ENCODE measurements at places on chromosomes 1 and 21.

GRCh38 chr1:8073112-8073855 is 47.2 kb upstream of the ERRFI1 start:
- DNase-seq = no peak

GRCh38 chr1:57158604-57158998 is 192.8 kb upstream of the C8B start:
- no peak for DNase-seq

GRCh38 chr1:156583821-156584622 is 4.5 kb downstream of the TTC24 start:
- DNase-seq = peak; percentile 54

DNA sequence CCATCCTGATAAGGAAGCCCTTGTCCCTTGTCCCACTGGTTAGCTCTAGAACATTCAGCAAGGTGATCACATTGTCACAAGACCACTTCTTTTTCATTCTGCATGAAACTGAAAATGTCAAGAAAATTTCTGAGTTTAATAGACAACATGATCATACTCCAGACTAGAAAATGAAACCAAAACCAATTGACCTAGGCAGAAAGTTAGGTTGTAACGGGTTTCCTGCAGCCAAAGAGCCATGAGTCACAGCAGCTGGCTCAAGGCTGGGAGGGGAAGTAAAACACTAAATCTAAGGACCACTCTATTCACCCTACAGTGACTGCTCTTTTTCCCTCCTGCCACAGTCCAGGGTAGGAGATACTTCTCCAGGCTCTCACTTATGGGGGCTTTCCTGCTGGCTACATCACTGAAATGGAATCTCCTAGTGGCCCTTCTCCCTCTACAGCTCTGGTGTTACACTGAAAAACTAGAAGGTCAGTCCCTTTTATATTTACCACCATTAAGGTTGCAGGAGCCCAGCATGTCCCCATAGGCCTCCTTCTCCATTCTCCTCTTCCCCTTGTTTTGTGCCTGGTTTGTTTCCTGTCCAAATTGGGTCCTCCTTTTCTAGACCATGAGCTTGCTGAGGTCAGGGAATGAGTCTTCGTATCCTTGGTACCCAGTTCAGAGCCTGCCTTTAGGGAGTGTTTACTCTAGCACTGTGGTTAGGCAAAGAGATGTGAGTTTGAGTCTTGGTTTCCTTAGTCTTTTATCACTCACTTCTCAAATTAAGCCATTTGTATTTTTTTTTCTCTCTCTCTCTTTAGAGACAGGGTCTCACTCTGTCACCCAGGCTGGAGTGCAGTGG is 236.5 kb upstream of the JUN start:
- DNase-seq = no peak

DNA sequence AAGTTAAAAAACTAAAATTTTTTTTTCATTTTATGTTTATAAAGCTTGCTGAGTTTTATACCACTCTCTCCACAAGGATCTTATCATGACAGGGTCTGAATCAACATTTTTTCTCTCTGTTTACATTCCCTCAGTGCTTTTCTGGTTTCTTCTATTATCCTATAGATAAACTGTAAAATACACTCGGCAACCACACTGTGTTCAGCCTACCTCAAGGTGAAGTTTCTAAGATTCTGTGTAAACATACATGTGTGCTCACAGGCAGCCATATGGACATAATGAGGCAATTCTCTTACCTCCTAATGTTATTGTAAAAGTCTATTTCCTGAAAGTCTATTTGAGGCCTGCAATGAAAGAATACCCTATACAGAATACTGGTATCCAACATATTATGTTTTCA is 114.6 kb downstream of the NTPCR start:
- DNase-seq = no peak

- DNase-seq = no peak
Observed at GRCh38 chr1:193085263-193085662, 20.0 kb downstream of the GLRX2 start.

GRCh38 chr1:67242016-67242415 is 65.7 kb upstream of the IL12RB2 start:
- DNase-seq = no peak

GRCh38 chr1:224739997-224740684 is 124.0 kb downstream of the CNIH3 start:
- DNase-seq = no peak

DNA sequence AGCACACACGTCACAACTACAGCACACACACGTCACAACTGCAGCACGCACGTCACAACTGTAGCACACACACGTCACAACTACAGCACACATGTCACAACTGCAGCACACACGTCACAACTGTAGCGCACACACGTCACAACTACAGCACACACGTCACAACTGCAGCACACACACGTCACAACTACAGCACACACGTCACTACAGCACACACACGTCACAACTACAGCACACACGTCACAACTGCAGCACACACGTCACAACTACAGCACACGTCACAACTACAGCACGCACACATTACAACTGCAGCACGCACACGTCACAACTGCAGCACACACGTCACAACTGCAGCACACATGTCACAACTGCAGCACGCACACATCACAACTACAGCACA is 322.6 kb upstream of the AJAP1 start:
- DNase-seq = no peak

DNA sequence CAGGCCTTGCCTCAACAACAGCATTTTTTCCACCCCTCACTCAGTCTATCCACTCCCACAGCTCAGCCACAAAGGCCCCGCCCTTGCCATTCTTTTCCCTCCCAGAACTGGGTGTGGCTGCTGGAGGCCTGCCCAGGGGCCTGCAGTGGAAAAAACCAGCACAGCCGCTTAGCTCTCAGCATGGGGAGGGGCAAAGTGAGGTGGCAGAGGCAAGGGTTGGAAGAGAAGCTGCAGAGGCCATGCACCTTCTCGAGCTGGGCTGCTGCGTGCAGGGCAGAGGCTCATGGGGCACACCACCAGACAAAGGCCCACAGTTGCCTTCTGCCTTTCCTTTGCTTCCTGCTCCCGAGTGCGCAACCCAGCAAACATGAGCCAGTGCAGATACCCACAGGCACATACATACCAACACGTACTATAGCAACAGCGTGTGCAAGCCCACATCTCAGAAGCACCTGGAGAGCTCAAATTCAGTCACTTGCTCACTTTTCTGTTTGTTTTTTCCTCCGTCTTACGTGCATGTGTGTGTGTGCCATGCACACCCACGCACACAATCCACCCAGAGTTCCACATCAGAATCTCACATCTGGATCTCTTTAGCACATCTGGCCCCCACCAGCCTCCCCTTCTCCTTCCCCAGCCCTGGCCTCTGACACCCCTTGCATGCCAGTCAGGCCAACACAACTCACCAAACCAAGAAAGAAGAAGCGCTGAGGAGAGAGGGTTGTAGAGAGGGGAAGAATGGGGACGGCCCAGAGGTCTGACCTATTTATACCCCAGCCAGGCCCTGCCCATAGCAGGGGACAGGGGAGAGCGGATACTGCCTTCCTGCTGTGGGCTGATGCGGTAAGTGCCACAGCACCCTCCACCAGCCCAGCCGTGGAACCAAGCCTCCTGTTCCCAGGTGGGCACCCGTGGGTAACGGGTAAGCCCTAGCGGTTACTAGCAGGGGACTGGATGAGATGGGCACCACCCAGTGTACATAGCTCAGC is at the start of gene S100A4:
TSS of gene S100A4 (minus strand) at position 740 of the 989 bp plus-strand sequence. CDS start 1,012 bp downstream, outside the sequence.
- peak; percentile 80 for DNase-seq

DNA sequence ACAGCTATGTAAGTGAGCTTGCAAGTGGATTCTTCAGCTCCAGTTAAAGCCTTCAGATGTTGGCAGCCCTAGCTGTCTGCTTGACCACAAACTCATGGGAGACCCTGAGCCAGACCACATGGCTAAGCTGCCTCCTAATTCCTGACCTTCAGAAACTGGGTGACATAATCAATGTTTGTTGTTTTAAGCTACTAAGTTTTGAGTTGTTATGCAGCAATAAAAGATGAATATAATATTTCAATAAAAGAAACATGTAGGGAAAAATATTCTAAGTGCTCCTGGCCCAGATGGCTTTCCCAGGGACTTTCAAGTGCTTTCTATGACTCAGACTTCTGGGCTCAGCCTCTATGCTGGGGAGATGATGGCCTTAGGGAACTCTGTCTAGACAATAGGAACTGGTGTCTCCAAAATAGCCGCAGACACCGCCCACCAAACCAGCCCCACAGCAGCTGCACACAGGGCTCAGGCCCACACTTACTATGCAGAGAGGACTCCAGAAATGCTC is 20.3 kb upstream of the AZIN2 start:
- peak; percentile 89 for DNase-seq

- DNase-seq = no peak
Observed at GRCh38 chr1:159594625-159595405, 7.2 kb downstream of the APCS start.

GRCh38 chr1:235710687-235711086 is 61.1 kb upstream of the GNG4 start:
- DNase-seq = no peak

DNA sequence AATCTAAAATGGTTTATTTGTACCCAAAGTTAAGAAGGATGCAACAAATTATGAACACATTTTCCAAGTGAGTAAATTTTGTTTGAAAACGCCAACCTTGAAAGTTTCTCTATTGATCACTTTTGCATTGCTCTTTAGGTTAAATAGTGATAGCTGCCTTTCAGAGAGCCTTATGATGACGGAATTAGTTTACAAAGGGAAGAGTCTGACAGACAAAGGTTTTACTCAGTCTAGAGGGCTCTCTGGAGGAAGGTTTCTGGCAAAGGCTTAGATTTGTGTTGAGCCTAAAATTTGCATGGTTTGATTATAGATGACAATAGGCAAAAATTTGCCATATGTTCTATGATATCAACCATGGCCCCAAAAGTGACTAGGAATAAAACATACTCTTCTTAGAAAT is 95.9 kb upstream of the RUNX1 start:
- no peak for DNase-seq

GRCh38 chr1:57600424-57600823 is 176.6 kb upstream of the DAB1 start:
- DNase-seq = no peak

DNA sequence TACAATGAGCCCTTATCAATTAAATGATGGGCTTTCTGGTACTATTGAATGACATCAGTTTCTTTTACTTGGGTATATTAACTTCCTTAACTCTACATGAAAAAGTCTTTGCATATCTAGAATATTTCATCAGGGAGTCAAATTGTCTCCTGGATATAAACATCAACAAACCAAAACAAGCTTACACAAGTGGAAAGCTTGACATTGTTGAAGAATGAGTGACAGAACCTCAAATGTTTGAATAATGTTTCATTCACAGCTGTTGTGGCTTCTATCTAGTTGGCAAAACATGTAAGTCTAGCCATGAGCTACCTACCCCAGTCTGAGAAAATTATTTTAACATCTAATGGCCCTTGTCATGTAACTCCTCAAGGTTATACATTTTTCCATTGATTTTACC is 604.8 kb upstream of the ADAMTS5 start:
- peak; percentile 29 for DNase-seq
